Fibroblast of skin of scalp (primary cell): ENCODE measurements at places on chromosomes 1 and 21.

- no peak for DNase-seq
These were observed 56.6 kb downstream of the SYT6 start for GRCh38 chr1:114097109-114097508.

DNA sequence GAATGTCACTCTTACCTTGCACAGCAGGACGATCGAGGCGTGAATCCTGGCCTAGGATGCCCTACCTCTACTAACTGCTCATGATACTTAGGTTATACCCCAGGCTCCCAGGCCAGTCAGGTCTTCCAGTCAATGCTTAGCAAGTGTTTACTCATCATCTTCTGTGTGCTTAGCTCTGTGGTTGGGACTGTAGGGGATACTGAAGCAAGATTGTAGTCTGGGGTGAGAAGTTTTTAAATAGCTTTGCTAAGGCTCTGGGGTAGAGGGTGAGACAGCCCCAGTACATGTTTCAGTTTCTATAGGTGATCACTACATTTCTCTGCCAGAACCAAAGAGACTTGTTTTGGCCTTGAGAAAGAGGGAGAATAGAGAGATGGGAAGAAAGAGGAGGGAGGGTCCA is 250.8 kb upstream of the KIAA0040 start:
- no peak for DNase-seq

- peak; percentile 37 for DNase-seq
These were observed 291.9 kb upstream of the USP25 start for GRCh38 chr21:15437883-15438282.

DNA sequence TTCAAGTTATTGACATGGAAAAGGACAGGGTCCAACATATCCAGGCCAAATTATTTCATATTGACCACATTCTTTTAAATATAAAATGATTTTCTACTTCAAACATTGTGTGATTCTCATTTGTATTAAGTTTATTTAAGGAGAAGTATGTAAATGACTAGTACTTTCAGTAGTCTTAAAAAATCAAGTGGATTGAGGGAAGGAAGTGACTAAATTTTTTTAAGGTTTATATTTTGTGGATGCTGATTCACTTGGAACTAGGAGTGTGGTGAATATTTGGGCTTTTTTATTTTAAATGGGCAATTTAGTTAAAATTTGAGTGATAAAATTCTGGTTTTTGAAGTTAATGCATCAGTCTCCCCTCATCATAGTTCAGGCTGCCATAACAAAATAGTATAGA is 10.1 kb downstream of the PRRC2C start:
- DNase-seq: no peak

GRCh38 chr1:235246022-235246948 is 81.7 kb downstream of the ARID4B start:
- no peak for DNase-seq
